ENCODE measurements at places on chromosomes 1 and 21.
A peak's percentile ranks its signal among the peaks of the same experiment; 100 is the strongest.

DNA sequence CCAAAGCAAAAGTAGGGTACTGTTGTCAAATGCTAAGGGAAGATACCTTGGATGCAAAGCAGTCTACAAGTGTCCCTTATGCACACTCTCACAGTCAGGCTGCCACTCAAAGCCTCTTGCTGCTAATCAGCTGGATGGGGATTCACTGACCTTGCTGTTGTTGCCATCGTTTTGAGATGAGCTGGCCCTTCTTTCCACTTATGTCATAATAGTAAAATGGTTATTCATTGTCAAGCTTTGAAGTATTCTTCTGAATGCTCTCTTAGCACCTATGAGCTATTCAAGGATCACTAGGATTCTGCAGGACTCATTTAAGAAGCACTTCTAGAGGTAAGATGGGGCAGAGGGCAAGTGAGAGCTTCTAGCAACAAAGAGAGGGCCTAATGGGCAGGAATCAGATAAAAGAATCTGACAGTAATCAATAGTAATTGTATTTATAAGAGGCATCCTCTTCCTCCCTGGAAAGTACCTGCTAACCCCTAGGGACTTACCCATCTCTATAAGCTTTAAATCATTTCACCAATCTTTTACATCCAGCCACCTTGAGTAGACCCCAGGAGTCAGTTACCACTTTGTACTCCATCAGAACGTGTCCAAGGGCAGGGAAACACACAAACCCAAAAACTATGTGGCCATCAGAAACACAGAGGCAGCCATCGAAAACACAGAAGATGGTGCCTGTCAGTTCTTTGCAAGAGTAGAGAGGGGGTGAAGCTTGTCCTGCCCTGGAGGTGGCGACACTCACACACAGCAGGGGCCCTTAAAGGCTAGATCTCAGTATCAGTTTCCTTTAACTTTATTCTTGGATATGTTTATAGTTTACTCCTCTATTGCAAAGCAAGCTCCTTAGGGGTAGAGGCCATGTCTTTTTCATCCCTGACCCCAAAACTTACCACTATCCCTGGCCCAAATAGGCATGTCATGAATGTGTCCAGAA, 103.7 kb upstream of the NFIA start:
- no peak for DNase-seq

DNA sequence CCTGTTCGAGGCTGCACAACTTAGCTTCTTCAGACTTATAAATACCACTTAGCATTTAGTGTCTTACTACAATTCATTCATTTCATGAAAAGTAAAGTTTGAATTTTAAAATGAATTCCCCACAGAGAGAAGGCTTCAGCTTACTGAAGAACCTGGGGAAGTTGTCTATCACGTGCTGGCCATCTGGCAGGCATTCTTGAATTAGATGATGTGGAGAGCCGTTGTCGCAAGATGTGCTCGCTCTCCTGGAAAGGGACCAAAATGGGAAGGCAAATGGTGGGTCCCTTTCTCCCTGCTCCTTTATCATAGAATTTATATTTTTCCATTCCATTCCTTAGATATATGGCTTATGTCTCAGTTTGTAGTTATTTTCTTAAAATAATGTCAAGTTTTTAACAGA, 90.5 kb downstream of the CD247 start:
- no peak for DNase-seq

DNA sequence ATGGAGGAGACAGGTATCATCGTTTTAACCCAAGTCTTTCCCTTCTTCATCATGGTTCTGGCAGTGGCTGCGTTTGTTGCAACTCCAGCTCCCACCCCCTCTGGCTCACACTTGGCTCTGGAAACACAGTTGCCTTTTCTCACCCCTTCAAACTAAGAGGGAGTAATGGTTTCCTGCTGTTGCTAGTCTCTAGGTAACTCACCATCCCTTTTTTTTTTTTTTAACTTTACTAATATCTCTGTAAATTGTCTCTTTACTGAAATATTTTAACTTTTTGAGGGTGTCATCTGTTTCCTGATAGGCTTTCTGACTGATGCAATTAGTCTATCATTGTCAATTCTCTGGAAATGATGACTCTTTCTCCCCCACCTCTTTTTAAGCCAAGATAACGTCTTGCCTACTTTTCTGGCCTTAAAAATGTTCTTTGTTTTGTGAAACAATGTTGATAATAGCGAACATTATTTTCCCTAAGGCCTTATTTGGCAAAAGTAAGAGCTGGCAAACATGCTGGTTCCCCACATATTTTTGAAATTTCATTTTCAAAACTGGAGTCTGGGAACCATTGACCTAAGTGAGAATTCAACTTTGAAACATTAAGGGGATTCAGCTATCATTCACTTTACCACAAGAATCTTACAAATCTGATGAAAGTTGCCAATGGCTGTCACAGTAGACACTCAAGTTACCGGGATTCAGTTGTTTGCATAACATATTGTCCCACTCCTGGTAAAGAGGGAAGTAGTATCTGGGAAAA, 85.3 kb downstream of the LEPR start:
- DNase-seq, result no peak

DNA sequence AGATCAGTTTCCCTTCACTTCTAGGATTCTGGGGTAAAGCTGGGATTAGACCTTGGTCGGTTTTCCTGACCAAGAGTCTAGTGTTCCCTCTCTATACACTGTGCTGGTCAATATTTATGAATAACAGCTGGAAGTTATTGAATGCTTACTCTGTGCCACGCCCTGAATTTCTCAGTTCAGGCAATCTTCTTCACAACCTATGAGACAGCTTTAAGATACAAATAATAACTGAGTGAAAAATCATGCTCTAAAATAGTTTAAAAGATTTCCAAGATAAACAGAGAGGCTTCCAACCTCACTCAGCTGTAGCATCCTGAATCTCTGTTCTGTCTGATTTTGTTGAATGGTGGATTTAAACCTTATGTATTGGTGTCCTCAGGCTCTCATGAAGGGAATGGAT, 72.2 kb downstream of the GNG12 start:
- DNase-seq, result no peak

GRCh38 chr1:172627702-172628101, 31.2 kb upstream of the FASLG start:
- DNase-seq, result no peak

- DNase-seq, result no peak
These were observed 63.2 kb downstream of the SYDE2 start for GRCh38 chr1:85137660-85138059.

GRCh38 chr1:236687273-236687672, 974 bp downstream of the ACTN2 start:
- no peak for DNase-seq

DNA sequence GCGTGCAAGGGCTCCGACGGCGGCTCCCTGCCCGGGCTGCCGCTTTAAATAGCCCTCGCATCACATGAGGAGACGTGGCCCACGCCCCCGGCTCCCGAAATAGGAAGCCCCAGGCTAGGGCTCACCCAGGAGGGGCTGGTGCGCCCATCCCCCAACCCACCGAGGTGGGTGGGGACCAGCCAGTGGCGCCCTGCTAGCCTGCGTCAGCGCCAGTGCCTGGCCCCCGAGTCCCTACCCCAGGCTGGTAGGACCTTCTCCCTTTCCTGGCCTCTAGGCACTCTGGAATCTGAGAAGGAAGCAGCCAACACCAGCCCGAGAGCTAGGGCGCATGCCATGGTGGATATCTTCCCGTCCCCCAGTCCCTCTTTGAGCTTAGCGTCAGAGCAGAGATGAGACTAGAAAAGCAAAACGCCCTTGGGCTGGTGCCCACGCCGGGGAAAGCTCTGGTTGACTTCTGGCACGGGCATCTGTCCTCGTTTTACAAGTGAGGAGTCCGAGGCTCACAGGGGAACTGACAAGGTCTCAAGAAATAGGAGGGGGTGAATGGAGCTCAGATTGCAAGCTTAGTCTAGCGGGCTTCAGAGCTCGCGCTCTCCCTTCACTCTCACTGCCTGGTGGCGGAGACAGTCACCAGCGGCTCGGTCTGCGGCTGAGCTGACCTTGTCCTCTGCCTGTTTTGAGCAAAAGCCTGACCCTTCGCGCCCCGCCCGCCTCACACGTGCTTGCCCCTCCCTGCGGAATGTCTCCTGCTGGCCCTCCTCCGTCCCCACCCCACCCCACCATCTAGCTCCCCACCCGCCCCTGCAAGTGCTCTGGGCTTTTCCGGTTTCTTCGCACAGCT, at the start of gene FABP3:
TSS of gene FABP3 (minus strand) at position 21 of the 841 bp plus-strand sequence. CDS start 62 bp downstream, outside the sequence.
- DNase-seq, result peak; percentile 73

DNA sequence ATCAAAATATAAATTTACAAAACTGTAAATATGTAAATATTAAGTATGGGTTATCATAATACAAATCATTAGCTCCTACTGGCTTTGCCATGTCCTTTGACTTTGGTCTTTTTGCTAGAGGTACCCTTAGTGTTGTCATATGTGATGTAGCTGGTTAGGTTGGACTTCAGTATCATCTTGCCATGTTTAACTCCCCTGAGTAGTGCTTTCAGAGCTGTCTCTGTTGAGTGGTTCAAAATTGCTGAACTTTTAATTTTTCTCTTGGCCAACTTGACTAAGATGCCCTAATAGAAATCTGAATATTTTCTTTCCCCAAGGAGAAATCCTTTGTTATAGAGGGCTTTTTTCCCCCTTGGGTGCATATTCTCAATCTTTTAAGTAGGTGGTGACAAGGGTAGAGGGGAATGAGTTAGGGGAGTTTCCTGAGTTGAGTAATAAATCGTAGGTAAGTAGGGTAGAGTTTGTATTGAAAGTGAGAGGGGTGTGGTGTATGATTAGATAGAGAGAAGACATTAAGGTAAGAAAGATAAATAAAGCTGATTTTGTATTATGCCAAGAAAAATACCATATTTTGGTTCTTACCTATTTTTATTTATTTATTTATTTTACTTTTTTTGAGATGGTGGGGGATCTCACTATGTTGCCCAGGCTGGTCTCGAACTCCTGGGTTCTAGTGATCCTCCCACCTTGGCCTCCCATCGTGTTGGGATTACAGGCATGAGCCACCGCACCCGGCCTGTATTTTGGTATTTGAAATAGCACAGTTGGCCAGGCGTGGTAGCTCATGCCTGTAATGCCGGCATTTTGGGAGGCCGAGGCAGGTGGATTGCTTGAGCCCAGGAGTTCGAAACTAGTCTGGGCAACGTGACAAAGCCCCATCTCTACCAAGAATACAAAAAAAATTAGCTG, 21.8 kb downstream of the RPRD2 start:
- no peak for DNase-seq

- DNase-seq, result no peak
These were observed 579.7 kb downstream of the PLA2G4A start for GRCh38 chr1:187408212-187409004.

GRCh38 chr1:10678852-10679251, 117.6 kb downstream of the CASZ1 start:
- no peak for DNase-seq

DNA sequence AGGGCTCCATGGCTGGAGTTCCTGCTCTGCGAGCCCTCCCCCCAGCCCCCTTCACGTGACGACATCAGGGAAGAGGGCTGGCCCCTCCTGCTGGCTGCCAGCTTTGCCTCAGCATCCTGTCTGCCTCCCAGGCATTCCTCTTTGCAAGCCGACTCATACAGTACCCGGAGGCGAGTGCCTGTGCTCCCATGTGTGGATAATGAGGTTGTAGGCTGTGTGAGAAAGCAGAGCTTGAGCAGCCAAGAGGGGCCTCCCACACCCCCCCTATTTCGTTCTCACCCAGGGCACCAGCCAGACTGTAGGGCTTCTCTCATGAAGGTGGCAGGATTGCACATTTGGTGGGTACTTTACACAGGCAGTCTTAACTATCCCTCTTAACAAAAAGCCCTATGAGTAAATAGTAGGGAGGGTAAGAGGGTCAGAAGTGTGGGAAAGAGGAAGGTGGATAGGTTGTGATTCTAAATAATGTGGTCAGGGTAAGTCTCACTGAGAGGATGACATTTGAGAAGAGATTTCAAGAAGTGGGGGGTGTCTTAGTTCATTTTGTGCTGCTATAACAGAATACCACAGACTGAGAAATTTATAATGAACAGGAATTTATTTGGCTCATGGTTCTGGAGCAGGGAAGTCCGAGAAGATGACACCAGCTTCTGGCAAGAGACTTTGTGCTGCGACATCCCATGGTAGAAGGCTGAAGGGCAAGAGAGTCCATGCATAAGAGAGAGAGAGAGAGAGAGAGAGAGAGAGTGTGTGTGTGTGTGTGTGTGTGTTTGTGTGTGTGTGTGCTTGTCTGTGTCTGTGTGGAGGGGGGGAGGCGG, 113.5 kb downstream of the OMA1 start:
- DNase-seq, result peak; percentile 97

DNA sequence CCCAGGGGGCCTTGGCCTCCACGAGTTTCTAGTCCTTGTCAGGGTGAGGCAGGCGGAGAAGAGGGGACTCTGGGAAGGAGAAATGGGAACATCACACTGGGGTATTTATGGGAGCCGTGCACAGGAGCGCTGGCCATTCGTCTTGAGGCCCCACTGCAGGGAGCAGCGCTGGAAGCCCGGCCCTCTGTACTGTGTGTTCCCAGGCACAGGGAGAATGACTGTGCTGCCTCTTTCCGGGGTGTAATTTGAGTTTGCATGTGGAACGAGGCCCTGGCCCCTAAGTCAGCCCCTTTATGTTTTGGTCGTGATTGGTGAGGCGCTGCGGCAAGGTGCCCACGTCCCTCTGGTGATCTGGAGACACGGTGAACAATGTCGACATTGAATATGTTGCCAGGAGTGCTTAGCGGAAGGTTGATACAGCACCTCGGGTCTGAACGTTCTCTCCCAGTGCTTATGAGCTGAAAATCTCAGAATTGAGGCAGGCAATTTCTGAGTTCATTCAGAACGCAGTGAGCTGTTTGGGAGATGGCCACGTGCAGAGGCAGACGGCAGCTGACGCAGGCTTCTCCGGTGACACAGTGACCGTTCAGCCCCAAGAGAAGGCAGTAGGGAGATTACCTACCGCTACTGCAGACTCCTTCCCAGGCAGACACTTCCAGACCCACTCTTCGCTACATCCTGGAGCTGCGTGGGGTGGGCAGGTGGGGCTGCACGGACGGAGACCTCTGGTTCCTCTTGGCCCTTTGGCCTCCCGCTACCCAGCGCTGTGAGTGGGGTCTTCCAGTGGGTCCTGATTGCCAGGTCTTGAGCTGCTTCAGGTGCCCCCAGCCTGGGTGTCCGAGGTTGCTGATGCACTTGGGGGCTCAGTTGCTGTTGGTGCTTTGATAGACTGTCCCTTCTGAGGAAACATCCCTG, 265.8 kb downstream of the CAMTA1 start:
- no peak for DNase-seq

DNA sequence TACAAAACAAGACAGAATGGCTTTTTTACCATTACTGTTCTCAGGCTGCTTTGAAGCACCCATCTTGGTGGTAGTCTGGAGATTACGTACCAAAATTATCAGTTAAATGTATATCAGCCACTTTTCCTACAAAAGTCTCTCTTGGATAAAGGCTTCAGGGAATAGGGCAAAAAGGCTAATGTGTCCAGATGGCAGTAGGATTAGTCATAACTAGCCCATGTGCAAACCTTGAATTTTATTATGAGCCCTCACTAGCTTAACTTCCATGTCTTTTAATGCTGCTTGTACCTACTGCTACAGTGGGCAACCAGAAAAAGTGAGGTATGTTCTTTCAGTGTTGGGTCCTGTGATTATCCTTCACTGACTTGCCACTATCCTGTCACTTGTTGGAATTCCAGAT, 51.0 kb downstream of the PLPPR4 start:
- DNase-seq, result no peak

- no peak for DNase-seq
These were observed 32.8 kb downstream of the OSBPL9 start for GRCh38 chr1:51649593-51650091.
